ENCODE measurements at places on chromosomes 2 and 18.

- DNase-seq = no peak
Observed at GRCh38 chr2:107107351-107107750, 221.4 kb upstream of the ST6GAL2 start.

- DNase-seq = no peak
Observed at GRCh38 chr2:22903616-22904015, 481.4 kb upstream of the KLHL29 start.

GRCh38 chr2:237306787-237307170 is 107.2 kb downstream of the COL6A3 start:
- DNase-seq = no peak

GRCh38 chr2:136324966-136325365 is 207.0 kb upstream of the CXCR4 start:
- no peak for DNase-seq

DNA sequence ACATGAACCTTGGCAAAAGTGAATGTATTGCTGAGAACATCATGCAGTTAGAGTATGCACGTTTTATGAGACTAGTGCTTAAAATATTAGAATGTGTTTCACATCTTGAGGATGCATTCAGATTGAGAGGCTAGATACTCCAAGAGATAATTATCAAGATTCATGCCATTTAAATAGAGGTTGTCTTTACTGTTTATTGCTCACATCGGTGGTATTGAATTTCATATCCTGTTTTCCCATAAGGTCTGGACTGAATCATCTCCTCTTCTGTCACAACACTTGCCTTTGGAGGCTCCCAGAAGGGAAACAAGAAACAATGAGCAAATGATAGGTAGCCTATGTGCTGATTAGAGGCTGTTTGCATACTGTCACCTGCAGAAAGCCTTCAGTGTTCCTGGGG is 83.8 kb downstream of the CLHC1 start:
- no peak for DNase-seq

GRCh38 chr18:13371689-13372418 is 153.3 kb downstream of the LDLRAD4 start:
- no peak for DNase-seq

DNA sequence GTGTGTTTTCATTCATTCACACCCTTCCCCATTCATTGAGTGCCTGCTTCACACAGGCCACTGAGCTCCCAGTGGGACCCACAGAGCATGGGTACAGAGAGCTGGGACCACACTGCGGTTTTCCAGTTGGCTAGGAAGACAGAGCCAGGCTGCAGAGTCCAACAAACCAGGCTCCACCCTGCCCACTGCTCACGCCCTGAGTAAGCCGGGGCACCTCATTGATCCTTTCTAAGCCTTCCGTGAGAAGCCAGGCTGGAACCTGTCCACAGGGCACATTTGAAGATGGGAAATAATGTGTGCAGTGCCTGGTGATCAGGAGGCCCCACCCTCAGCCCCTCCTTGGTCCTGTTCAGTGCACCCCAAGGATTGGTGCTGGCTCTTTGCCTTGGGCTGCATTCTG is 13.5 kb downstream of the KCNIP3 start:
- no peak for DNase-seq

- no peak for DNase-seq
Observed at GRCh38 chr2:29052807-29053206, 21.5 kb downstream of the PCARE start.

DNA sequence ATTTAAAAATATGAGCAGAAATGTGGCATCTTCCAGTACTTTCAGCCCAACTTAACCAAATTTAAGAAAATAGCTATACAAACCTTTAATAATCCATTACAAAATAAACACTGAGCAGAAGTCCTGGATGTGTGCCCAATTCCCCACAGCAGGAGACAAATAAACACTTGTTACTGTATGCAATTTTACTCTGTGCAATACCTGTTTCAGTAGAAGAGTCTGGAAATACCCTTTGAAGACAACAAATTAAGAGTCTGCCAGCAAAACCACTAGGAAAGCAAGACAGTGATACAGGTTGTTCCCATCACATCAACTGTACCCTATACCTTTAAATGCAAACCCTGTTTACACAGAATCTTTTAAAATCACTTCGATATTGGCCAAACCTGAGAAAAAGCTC is 41.4 kb upstream of the RNU4ATAC start:
- DNase-seq = no peak

- no peak for DNase-seq
Observed at GRCh38 chr2:193377789-193378188, 1183.1 kb upstream of the TMEFF2 start.

DNA sequence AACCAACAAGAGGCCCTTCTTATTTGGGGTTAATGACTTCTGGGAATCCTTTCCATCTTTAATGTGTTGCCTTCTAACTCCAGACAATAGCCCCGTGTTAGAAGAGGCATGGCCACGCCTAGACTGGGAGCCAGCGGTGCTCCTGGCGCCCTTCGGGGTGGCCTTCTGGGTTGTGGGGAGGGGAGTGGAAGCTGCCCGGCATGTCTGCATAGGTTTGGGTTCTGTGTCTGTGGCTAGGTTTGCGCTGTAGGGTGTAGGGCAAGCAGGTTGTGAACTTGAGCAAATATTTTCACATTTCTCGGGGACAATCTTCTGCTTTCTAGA is 40.4 kb downstream of the CELF4 start:
- no peak for DNase-seq

DNA sequence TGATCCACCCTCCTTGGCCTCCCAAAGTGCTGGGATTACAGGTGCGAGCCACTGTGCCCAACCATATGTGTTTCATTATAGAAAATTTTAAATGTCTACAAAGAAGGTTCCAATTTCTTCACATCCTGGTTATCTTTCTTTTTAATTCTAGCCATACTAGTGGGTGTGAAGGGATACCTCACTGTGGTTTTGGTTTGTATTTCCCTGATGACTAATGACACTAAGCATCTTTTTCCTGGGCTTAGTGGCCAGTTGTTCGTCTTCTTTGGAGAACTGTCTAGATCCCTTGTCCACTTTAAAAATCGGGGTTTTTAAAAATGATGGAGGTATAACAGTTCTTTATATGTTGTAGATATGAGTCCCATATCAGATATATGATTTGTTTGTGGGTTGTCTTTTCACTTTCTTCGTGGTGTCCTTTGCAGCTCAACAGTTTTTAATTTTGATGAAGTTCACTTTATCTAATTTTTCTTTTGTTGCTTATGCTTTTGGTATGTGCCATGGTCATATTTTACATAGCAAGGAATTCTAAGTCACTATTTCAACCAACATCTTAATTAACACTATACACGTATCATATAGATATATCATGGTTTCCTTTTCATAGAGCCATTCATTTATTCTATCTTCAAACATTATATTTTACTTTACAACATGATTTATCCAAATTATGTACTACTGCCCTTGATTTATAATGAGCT is 135.0 kb upstream of the RIOK3 start:
- no peak for DNase-seq

GRCh38 chr18:77130229-77131099 is 2.1 kb downstream of the MBP start:
- DNase-seq = no peak

- DNase-seq = no peak
Observed at GRCh38 chr2:11433822-11434221, 32.1 kb downstream of the E2F6 start.

- no peak for DNase-seq
Observed at GRCh38 chr2:72630767-72631166, 195.1 kb downstream of the EXOC6B start.

GRCh38 chr2:4098137-4098536 is 394.8 kb downstream of the DCDC2C start:
- no peak for DNase-seq

- DNase-seq = no peak
Observed at GRCh38 chr2:120991441-120991840, 255.8 kb downstream of the GLI2 start.

DNA sequence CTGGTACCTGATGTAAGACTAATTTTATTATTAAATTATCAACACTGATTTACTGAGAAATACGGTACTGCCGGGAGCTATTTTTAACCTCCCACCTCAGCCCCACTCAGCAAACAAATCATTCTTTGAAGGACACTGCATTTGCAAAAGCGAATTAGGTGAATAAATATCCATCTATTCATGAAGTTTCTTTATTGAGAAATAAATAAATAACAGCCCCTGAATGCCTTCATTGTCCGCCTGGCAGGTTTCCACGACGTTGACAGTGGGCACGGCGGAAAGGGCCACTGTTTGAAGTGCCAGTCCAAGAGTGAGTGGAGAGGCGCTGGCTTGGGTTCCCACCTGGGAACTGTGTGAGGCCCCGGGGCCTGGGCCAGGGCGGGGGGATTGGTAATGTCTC is 15.7 kb downstream of the C1QL2 start:
- DNase-seq = no peak

GRCh38 chr2:83016343-83017110 is 1442.6 kb downstream of the SUCLG1 start:
- no peak for DNase-seq

GRCh38 chr2:130370490-130370889 is 14.6 kb downstream of the PTPN18 start:
- no peak for DNase-seq

Data from stimulated activated CD4-positive, alpha-beta T cell treated with anti-CD3 and anti-CD28 coated beads, TNF-alpha, amount 100 ng/mL, for 4 hours (primary cell).